Activated CD4-positive, alpha-beta T cell treated with anti-CD3 and anti-CD28 coated beads for 24 hours (primary cell): ENCODE measurements at places on chromosomes 4 and X.

- DNase-seq: no peak
These were observed 129.1 kb downstream of the FBXO8 start for GRCh38 chr4:174154215-174154854.

- DNase-seq: no peak
These were observed 53.1 kb downstream of the ARHGEF38 start for GRCh38 chr4:105605493-105605892.

- no peak for DNase-seq
These were observed 51.2 kb downstream of the DCX start for GRCh38 chrX:111360839-111361238.

DNA sequence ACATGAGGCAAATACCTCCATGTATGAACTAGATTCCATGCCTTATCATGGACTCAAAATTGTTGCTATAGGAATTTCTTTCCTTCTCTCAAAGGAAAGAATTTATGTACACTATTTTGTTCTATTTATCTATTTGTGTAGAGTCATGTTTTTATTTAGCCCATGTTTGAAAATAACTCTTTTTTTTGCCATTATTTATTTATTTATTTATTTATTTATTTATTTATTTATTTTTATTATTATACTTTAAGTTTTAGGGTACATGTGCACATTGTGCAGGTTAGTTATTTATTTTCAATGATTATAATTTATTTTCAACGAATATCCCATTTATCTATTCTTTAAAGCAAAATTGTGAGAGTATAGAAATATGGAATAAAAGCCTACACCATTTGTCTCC lies 177.9 kb downstream of the MAGEE1 start:
- no peak for DNase-seq

- no peak for DNase-seq
These were observed 1591.7 kb upstream of the ADGRL3 start for GRCh38 chr4:59608466-59608865.

DNA sequence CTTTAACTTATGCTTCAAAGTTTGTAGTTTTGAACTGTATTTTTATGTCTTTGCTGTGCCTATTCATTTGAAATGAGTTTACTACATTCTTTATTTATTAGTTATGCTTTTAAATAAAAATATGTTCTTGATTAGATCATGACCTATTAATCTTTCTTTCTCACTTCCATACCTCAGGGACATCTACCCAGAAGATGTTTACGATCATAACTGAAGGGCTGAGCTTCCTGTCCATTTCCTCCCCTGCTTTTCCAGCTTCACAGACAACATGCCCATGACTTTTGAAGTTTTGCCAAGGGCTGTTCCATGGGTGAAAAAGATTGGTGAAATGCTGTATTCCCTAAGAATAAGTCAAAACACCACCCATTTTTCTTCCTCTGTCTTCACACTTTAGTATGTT lies 99.7 kb upstream of the DDIT4L start:
- no peak for DNase-seq

- no peak for DNase-seq
These were observed 57.7 kb downstream of the HPGDS start for GRCh38 chr4:94284889-94285288.

GRCh38 chrX:152865232-152865920 lies 32.5 kb upstream of the ZNF185 start:
- no peak for DNase-seq

DNA sequence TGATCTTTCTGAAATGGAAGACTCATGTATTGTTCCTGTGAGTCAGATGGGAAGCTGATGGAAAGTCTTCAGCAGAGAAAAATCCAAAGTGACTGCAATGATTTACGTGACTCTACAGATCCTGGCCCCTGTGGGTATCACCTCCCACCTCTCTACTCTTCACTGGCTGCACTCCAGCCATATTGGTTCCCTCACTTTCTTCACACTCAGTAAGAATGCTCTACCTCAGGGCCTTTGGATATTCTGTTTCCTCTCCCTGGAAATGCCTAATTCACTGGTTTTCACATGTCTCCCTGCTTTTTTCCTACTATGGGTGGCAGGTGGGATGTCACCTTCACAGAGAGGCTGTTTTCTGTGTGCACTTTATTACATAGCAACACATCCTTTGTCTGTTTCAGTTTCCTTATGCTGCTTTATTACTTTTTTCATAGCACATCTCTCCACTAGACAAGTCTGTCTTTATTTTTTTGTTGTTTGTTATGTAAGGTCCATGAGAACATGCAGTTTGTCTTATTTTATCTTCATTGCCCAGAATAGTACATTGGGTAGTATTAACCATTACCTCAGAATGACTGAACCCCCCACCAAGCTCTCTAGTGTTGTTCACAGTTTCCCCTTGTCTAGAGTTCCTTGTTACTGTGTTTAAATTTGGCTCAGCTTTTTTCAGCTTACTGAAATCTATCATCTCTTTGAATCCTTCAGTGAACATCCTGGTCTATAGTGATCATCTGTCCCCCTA lies 57.6 kb upstream of the CLNK start:
- no peak for DNase-seq

DNA sequence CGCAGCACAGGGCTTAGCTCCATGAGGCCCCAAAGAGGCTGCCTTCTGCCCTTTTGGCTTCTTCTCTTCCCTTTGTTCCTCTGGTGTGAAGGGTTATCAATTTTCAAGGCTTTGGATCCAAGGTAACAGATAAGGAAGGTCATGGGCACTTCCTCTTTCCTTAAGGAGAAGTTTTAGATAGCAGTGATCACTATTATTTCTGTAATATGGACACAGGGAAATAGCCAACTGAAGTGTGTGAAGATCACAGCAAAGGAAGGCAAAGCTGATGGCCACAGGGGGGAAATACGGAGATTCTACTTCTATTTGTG lies 366.8 kb downstream of the UNC5C start:
- DNase-seq: no peak

DNA sequence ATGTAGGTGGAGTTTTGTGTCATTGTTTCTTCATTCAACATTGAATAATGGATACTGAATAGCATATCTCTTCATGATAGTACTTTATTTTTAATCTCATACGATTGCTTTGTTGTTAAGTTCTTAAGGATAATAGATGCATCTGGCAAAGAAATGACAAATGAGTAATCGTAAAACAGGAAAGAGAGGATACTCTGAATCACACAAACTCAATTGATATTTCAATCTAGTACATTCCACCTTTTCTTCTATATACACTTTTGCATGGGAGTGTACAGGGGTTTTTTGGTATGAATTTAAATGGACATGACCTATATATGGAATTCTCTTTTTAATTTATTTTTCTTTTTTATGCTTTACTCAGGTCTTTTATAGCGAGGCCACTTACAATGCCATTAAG lies 186.9 kb upstream of the STK26 start:
- DNase-seq: no peak
